ENCODE measurements at places on chromosomes 6 and 20.

DNA sequence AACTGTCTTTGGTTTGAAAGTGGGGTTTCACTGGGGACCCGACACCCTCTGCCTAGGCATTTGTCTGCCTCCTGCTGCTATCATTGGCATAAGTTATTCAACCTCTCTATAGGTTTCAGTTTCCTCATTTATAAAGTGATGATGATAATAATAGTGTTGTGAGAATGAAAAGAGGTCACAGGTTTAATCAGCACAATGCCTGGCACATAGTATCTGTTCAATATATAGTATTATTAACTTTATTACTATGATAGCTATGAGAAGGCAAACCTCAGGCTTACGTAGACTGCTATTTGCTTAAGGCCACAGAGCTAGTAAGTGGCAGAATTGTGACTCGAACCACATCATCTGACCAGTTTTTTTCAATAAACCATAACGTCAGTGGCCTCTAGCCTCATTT, 256.8 kb downstream of the CDKAL1 start:
- no peak for DNase-seq

GRCh38 chr20:23161968-23162696, 76.0 kb upstream of the CD93 start:
- no peak for DNase-seq

- no peak for DNase-seq
These were observed 2.3 kb upstream of the GMDS start for GRCh38 chr6:2247664-2248063.

DNA sequence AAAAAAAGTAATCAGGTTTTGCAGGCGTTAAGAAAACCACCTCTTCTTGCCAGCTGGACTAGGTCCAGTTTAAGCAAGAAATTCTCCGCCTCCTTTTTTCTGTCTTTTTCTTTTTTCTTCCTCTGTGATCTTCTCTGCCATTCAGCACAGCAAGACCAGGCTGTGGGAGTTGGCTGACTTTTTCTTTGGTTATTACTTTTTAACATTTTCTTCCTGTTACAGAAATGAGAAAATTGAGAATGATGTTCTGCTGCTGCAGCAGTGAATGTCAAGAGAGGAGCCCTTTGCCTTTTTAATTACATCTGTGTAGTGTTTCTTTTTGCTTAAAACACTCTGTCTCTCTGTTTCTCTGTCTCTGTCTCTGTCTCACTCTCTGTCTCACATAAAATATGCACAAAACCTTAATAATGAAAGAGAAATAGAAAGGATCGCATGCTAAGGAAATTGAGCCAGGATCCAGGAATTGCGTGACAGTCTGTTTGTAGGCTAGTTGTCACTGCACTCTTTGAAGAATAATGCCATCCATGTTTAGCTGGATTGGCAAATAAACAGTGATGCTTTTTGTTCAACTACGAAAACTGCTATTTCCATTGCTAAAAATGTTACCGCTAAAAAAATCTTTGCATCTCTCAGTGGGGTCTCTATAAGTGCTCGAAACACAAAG, 103.2 kb upstream of the SUPT3H start:
- DNase-seq, result no peak

GRCh38 chr6:96075826-96076225, 60.1 kb downstream of the FUT9 start:
- DNase-seq, result no peak

- DNase-seq, result no peak
These were observed 73.3 kb upstream of the NXT1 start for GRCh38 chr20:23277316-23277715.

GRCh38 chr6:87909849-87910248, 137.8 kb upstream of the SPACA1 start:
- no peak for DNase-seq

DNA sequence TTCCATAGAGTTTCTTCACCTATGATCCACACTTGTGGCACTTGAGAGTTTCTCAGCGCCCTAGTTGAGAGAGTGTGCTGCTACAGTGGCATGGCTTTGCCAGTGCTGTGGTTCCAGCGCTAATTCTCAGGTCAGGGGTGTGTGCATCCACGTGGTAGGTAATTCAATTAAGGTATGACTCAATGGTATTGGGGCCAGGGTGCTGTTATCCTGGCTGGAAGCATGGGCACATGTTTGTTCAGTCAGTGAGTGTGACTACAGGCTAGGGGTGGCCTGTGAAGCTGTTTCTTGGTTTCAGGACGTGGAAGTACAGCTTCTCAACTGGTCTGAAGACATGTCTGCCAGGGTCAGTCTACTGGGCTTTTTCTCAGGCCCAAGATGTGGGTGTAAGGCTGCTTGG, 3.0 kb upstream of the SEMG2 start:
- no peak for DNase-seq

DNA sequence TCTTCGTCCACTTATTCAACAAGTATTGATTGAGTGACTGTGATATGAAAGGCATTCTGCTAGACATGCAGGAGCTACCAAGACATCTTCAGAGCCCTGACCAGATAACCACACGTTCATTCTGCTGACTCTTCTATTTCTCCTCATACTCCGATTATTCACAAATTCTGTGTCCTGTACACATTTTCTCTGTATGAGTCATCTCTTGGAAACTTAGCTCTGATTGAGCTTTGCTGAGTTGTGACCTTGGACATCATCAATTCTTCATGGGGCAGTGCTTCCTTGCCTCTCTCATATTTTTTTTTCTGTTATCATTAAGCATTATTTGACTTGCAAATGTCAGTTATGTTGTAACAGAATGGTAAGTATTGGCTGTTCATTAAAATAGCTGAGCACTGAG, 351.6 kb upstream of the CNR1 start:
- DNase-seq, result no peak

DNA sequence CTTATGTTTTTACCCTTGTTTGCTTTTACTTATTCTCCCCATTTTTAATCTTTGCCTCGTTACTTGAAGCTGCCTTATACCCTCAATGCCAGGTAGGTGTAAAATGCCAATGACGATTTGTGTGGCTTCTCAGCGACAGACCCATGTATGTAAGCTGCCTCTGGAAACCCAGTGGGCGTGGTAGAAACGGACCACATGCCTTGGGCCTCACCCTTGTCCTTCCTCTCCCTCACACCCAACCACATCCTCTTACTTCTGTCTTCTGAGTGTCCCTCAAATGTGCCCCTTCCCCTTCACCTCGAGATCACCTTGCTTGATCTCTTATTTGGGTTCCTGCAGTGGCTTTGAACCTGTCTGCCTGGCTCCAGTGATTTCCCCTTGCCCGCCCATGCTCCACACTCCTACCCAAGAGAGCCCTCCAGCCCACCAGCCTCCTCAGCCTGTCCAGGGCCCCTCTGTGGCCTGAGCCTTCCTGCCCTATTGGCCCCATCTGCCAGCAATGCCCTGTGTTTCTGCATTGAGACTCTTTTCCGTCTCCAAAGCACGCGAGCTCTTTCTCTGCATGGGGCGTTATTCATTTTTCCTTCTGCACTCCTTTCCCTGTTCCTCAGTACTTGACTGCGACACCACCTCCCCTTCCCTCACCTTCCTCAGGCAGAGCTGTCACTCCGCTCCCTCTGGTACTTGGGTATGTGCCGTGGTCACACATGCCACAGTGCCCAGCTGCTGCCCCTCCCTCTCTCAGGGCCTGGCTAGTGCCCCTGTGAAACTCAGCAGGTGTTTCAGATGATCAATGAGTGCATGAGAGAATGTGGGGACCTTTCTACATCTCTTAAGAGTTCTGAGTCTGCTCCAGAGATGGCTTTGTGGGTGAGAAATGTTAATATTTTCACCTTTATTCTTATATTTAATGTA, 115.4 kb downstream of the SLX4IP start:
- no peak for DNase-seq

- no peak for DNase-seq
These were observed 411.2 kb downstream of the EYS start for GRCh38 chr6:65295812-65296211.

DNA sequence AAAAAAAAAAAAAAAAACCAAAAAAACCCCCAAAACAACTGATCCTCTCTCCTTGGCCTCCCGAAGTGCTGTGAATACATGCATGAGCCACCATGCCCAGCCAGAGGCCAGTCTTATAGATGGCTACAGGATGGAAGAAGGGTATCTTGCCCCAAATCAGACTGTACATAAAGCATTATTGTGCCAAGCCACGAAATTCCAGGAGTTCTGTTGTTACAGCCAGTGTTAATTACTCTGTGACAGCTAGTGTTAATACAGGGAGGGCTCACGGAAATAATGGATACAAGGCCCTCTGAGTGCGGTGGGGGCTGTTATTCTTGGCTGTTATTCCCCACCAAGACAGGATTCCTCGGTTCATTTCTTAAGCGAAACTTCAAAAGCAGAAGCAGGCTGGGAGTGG, 1.4 kb upstream of the CLPSL2 start:
- DNase-seq, result no peak

GRCh38 chr6:52725143-52725534, 38.1 kb downstream of the GSTA2 start:
- DNase-seq, result no peak

DNA sequence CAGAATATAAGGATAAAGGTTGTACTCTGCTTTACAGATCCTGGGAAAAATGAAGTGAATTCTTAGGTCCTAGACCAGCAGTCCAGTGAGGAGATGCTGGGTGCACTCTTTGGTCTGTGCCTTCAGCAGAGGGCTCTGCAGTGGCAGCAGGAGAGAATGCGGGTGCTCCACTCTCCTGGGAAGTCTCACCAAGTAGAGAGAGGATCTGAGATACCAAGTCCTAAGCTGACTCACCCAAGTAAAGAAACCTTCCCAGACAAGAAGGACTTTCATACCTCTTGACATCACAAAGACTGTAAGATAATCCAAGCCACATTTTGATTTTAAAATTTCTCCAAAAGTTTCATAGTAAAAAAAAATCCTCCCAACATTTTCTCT, 116.9 kb upstream of the EMILIN3 start:
- no peak for DNase-seq

DNA sequence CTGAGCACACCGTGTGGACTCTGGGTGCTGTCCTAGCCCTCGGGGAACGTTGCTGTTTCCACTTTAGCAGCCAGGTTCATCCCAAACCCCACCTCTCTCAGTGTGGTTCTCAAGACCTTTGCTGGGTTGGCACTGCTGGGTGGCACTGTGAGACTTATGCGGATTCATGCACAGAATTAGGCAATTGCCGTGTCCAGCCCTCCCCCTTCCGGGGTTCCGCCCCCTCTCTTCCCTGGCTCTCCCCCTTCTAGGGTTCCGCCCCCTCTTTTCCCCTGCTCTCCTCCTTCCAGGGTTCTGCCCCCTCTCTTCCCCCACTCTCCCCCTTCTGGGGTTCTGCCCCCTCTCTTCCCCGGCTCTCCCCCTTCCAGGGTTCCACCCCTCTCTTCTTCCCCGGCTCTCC, 39.8 kb upstream of the SLCO4A1 start:
- DNase-seq, result no peak

DNA sequence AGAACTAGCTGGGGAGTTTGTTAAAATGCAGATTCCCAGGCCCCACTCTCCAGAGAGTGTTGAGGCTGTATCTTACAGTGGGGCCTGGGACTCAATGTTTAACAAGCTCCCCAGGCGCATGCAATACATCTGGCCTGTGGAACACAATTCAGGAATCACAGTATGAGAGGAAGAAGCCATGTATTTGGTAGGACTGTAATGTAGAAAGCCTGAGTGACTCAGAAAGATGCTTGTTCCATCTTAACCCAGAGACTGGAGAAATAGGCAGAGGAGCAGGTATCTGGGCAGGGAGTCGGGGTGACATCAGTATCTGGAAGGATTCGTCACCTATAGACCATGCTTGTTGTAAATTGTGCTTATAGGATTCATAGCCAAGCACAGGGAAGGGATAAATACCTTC, 90.5 kb downstream of the UNC5CL start:
- no peak for DNase-seq

GRCh38 chr6:154243793-154244750, 112.5 kb downstream of the IPCEF1 start:
- no peak for DNase-seq

GRCh38 chr20:44734938-44735337, 10.7 kb upstream of the KCNK15 start:
- DNase-seq, result no peak

DNA sequence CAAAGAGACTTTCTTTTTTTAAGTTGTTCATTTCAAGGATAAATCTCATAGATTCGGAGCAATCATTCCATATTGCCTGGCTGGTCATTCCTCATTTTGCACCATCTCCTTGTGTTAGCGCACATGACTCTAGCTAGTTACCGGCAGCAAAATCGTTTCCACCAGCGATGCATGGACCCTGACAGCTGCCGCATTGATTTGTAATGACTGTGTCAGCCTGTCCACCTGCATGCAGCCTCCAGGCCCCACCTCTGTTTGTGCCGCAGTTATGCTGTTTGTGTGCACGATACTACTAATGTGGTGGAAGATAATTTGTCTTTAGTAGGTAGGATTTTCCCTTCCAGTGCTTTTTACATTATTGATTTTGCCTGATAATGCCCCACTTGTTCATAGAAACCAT, 164.0 kb downstream of the TBC1D7 start:
- no peak for DNase-seq

GRCh38 chr6:38378801-38379200, 260.9 kb downstream of the BTBD9 start:
- DNase-seq, result no peak

DNA sequence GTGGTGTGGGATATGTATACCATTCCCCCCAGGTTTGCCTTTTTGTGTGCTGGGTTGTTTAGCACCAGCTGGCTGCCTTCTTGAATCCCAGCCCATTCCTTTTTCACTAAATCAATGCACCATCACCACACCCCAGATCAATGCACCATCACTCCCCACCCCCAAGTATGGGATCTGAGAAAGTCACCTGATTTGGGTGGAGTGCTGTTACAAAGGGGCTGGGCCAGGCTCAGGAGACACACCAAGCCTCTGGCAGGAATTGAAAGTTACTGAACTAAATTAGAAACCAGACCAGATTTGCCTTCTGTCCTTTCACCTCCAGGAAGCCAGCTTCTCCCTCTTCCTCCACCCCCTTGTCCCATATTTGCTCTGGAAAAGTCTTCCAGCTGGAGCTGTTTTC, 19.6 kb upstream of the PKHD1 start:
- DNase-seq, result no peak

- no peak for DNase-seq
These were observed 68.7 kb downstream of the ATRN start for GRCh38 chr20:3539311-3540107.

GRCh38 chr20:38115205-38115604, 49.9 kb downstream of the TGM2 start:
- no peak for DNase-seq

- DNase-seq, result no peak
These were observed 26.5 kb downstream of the ERMARD start for GRCh38 chr6:169777896-169778295.

- no peak for DNase-seq
These were observed 501 bp downstream of the SIRPB2 start for GRCh38 chr20:1490643-1491195.

DNA sequence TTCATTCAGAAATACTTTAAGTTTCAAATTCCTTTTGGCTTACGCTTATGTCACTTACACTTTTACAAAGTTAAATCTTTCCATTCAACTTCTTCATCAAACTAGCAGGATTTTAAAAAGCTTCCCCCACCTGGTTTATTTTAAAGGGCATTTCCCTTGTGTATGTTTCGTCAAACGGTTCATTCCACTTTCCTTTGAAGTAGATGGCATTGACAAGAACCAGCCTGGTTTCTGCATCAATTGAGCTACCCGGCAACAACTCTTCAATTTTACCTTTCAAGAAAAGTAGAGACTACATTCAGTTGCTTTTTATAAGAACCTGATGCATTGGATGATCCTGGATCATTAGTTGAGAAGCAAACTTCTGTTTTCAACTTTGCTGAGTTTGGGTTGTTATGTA, 9.8 kb downstream of the SERPINB9 start:
- DNase-seq, result no peak

GRCh38 chr6:130518588-130518987, 152.8 kb downstream of the TMEM200A start:
- DNase-seq, result no peak
